ENCODE measurements at places on chromosomes 6 and 20. TPM values are rescaled to one million over a fixed set of nuclear protein-coding genes. Genes with fewer than 3 reads are reported as not detected.

DNA sequence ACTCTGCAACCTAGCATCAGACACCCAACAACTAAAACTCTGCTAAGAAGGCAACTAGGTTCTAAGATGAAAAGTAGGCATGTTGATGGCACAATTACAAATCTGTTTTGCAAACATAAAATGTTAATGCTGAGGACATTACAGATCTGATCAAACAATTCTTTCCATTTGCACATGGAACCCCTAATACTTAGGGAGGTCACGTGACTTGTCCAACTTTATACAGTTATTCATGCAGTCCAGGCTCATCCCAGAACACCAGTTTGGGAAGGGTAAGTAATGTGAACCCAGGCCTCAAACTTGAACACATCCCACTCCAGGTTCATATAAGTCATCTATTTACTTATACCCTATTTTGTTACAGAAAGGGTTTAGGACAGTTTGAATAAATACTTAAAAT is 247.2 kb downstream of the HACE1 start:
- no peaks in the 10 kb centered on the region for H3K36me3 ChIP-seq
- H3K27me3 ChIP-seq: no peaks in the 10 kb centered on the region
- peak overlapping the region; percentile 14 for H3K27ac ChIP-seq
- H3K4me3 ChIP-seq: no peak overlapping the region
- no peak for DNase-seq

Gene C20orf144
- not detected for total RNA-seq

DNA sequence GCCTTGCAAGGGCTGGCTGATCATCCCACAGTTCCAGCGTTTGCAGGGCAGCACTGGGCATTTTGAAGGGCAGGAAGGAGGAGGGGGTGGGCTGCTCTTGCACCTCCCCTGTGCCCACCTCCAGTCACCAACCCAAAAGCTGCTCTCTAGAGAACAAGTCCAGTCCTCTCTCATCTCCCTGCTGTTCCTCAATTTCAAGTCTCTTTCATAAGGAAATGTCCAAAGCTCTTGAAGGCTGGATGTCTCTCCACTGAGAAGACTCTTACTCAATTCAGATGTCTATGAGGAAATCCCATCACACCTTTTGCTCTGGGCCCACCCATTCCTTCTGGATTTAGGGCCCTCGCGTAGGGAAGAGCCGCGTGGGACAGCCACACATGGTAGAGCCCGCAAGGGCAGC is 31.7 kb downstream of the WRNIP1 start:
- no peaks in the 10 kb centered on the region for H3K36me3 ChIP-seq
- H3K27me3 ChIP-seq: no peaks in the 10 kb centered on the region
- H3K27ac ChIP-seq: no peak overlapping the region
- H3K4me3 ChIP-seq: no peak overlapping the region
- peaks cover 4% of the 10 kb centered on the region for H3K4me1 ChIP-seq

DNA sequence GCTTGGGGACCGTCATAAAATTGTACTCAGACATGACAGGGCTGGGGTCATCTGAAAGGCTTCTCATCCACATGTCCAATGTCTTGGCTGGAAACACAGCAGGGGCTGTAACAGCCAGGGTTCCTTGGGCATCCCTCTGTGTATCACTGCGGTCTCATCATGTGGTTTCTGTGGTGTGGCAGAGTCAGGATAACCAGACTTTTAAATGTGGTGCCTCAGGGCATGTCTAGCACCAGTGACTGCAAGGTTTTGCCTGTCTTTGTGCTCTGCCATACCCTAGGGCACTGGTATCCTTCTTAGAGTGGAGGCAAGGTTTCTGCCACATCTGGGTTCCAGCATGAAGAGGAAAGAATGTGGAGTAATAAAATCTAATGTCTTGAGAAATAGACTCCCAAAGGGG is 124.2 kb downstream of the PLEKHG1 start:
- H3K4me3 ChIP-seq: no peak overlapping the region
- H3K36me3 ChIP-seq: no peaks in the 10 kb centered on the region
- H3K27ac ChIP-seq: no peak overlapping the region
- DNase-seq: no peak
- peaks cover 6% of the 10 kb centered on the region for H3K27me3 ChIP-seq
- H3K4me1 ChIP-seq: 0 out of 2 replicates have a peak, but pooled peaks cover 4% of the 10 kb centered on the region

Gene EYS
- not detected for total RNA-seq

GRCh38 chr20:32819992-32820697 is 391 bp downstream of the MAPRE1 start:
- H3K4me1 ChIP-seq: peaks cover 24% of the 10 kb centered on the region
- H3K36me3 ChIP-seq: no peaks in the 10 kb centered on the region
- peak overlapping the region; percentile 84 for H3K27ac ChIP-seq
- H3K27me3 ChIP-seq: no peaks in the 10 kb centered on the region

Gene STMND1
- not detected for total RNA-seq

Gene NUS1
- 57.3 TPM for total RNA-seq

GRCh38 chr6:21188505-21189223 is 404.9 kb upstream of the SOX4 start:
- H3K4me3 ChIP-seq: no peak overlapping the region
- H3K27ac ChIP-seq: no peak overlapping the region
- DNase-seq: no peak
- H3K27me3 ChIP-seq: no peaks in the 10 kb centered on the region

Gene BCAS1
- total RNA-seq: 3.1 TPM

Gene FBXO5
- total RNA-seq: 33.6 TPM

DNA sequence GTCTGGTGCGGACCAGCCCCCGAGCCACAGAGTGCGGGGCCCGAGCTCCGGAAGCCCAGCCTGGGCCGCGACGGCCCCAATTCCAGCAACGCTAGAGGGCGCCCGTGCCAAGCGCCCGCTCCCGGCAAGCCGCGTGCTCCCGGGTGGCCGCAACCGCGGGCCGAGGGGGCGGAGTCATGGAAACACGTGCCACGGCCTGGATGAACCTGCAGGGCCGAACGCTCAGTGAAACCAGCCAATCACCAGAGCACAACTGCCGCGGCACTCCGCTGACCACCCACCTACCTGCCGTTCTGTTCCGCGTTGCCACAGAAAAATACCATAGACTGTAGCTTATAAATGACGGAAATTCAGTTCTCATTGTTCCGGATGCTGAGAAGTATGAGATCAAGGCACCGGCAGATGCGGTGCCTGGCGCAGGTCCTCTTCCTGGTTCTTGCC is 85.7 kb upstream of the FOXC1 start:
- peaks cover 3% of the 10 kb centered on the region for H3K27me3 ChIP-seq
- H3K36me3 ChIP-seq: no peaks in the 10 kb centered on the region
- H3K4me1 ChIP-seq: no peaks in the 10 kb centered on the region
- DNase-seq: no peak
- H3K4me3 ChIP-seq: 0 out of 2 replicates have a peak overlapping the region, but pooled peaks have one; percentile 8

- peak within 1 kb of the TSS; percentile 47 for H3K4me3 ChIP-seq
- peaks cover 43% of the 10 kb centered on the region for H3K27me3 ChIP-seq
- H3K36me3 ChIP-seq: no peaks in the 10 kb centered on the region
- H3K4me1 ChIP-seq: no peaks in the 10 kb centered on the region
Measured at GRCh38 chr6:116370760-116371119, at the start of gene DSE. Gene DSE, plus strand, starts transcription at chr6:116370947. Its CDS starts 28,304 bp downstream, at chr6:116399251.

Gene DEFB132
- total RNA-seq: 0.10 TPM

DNA sequence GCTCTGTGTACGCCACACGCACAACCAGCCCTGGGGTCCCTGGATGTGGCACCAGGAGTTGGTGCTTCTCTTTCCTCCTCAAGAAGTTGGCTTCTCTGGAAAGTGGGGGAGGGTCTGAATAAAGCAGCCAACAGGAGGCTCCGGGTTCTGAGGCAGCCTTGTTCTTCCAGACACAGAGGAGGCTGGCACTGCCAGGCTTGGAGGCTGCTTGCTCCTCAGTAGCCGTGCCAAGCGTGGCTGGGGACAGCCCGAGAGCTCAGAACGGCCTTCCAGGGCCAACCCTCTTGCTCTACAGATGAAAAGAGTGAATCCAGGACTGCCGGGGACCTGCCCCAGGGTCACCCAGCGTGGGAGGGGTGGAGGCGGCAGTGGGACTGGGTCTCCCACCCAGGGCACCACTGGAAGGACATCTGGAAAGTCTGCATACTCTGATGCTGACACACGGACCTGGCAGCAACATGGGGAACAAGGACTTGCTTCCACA is 70.4 kb downstream of the SLC22A23 start:
- no peaks in the 10 kb centered on the region for H3K4me1 ChIP-seq
- H3K27me3 ChIP-seq: no peaks in the 10 kb centered on the region
- no peak for DNase-seq
- H3K36me3 ChIP-seq: no peaks in the 10 kb centered on the region
- no peak overlapping the region for H3K4me3 ChIP-seq
- no peak overlapping the region for H3K27ac ChIP-seq

Gene ADGB
- not detected for total RNA-seq

- H3K27ac ChIP-seq: no peak overlapping the region
- no peak for DNase-seq
- peaks cover 4% of the 10 kb centered on the region for H3K4me1 ChIP-seq
- no peaks in the 10 kb centered on the region for H3K36me3 ChIP-seq
- H3K4me3 ChIP-seq: no peak overlapping the region
Measured at GRCh38 chr6:76697585-76697984, 625.1 kb upstream of the IMPG1 start.

- H3K4me3 ChIP-seq: no peak overlapping the region
- DNase-seq: no peak
- no peaks in the 10 kb centered on the region for H3K27me3 ChIP-seq
- 0 out of 2 replicates have a peak, but pooled peaks cover 7% of the 10 kb centered on the region for H3K4me1 ChIP-seq
Measured at GRCh38 chr6:41043151-41043550, 884 bp downstream of the TSPO2 start.

- no peak overlapping the region for H3K4me3 ChIP-seq
- DNase-seq: no peak
- H3K27ac ChIP-seq: no peak overlapping the region
Measured at GRCh38 chr6:67886840-67887292, 748.2 kb upstream of the ADGRB3 start.

DNA sequence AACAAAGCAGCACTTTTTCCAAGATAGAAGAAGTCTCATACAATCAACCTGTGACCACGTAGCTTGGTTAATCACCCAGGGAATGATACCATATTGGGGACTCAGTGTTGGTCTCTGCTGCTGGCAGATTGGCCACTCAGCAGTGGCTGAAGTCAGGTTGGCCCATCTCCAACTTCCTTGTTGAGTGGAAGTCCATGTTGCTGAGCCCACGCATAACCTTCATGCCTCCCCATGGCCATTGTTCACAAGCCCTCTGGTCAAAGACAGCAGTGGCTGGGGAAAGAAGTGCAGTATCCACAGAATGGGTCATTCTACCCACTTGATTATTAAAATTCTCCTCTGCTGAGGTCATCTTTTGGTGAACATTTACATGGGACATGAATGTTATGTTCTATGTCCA is 38.5 kb downstream of the PKIB start:
- H3K27ac ChIP-seq: no peak overlapping the region
- no peaks in the 10 kb centered on the region for H3K27me3 ChIP-seq
- H3K4me1 ChIP-seq: no peaks in the 10 kb centered on the region
- no peak overlapping the region for H3K4me3 ChIP-seq
- H3K36me3 ChIP-seq: no peaks in the 10 kb centered on the region

GRCh38 chr6:139580592-139581484 is 206.4 kb upstream of the CITED2 start:
- no peak overlapping the region for H3K4me3 ChIP-seq
- no peaks in the 10 kb centered on the region for H3K36me3 ChIP-seq
- peaks cover 14% of the 10 kb centered on the region for H3K4me1 ChIP-seq
- H3K27me3 ChIP-seq: no peaks in the 10 kb centered on the region

Gene CDH4
- not detected for total RNA-seq

Measured in Panc1 (cell line).